Activated T-cell treated with anti-CD3 and anti-CD28 coated beads, Interleukin-2, amount 50 U/mL, for 72 hours (primary cell): ENCODE measurements at places on chromosomes 7 and 10.

DNA sequence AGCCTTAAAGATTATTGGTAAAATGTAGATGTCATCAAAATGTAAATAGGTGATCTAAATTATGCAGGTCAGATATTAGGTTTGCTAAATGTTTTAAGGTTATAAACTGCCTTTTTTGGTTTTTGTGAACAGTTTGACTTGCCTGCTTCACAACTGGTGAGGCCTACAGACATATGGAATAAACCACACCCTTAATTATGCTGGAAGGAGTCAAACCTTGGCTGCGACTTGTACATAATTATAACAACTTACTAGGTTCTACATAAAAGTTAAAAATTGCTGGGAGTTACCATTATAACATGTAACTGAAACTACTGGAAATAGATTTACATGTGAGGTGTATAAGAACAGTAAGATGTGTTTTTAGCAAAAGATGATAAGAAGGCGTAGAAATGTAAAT is 31.5 kb upstream of the OPTN start:
- no peak for DNase-seq

- peak; percentile 50 for DNase-seq
These were observed 10.7 kb upstream of the KMT2E start for GRCh38 chr7:105003275-105003674.

- no peak for DNase-seq
These were observed 44.0 kb downstream of the COL13A1 start for GRCh38 chr10:69845574-69846292.

GRCh38 chr7:91235211-91235832 is 28.9 kb upstream of the FZD1 start:
- no peak for DNase-seq

- no peak for DNase-seq
These were observed 177.5 kb downstream of the ANK3 start for GRCh38 chr10:60212195-60212594.

- DNase-seq, result no peak
These were observed 41.9 kb downstream of the AUTS2 start for GRCh38 chr7:69640216-69640615.

DNA sequence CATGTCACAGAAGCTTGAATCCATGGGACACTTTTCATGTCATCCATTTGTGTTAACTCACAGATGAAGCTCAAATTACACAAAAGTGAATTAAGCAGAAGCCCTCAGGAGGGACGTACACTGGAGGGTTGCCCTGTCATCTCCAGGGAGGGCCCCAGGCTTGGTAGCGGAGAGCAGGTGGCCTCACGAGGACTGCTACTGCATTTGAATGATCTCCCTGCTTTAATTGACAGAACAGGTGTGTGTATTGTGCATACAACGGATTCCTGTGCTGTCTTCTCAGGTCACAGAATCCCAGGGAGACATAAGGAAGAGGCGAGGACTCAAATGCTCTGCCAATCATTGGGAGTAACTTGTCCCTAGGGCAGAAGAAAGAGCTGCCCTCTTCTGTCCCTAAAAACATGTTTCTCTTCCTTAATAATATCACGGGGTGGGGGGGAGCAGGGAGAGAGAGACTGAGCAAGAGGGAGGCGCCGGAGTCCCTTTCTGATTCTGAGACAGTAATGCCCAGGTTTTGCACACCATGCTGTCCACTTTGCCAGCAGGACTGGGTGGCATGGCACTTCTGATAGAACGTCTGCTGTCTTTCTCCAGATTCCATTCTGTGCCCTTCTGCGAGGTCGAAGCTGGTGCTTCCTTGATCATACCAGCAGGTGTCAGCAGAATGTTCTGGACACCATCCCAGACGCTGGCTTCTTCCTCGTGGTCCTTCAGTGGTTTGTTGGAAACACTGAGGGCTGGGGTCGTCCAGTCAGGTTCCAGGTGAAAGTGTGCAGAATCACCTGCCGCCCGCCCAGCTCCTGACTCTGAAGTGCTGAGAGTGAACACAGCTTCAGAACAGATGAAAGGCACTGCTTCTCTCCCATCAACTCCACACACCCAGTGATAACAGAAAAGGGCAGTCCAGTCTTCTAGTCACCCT is 26.2 kb upstream of the RASGEF1A start:
- peak; percentile 47 for DNase-seq

DNA sequence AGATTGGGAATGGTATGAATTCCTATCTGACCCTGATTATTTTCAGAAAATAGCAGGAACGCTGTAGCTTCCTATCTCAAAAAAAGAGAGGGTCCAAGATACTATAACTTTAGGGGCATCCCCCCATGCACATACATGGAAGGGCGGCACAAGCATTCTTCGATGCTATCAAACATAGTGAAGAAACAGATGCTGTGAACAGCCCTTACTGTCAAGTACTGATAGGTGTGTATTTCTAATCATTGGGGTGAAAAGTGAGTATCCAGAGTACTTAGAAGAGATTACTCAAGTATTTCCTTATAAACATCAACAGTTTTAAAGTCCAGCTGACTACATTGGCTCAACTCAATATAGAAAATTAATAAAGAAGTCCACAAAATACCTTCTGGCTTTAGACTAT is 17.0 kb upstream of the NUP42 start:
- DNase-seq, result no peak

GRCh38 chr7:129832701-129833227 is 120.0 kb downstream of the UBE2H start:
- DNase-seq, result no peak

GRCh38 chr10:18332048-18332447 is 191.8 kb downstream of the CACNB2 start:
- no peak for DNase-seq

DNA sequence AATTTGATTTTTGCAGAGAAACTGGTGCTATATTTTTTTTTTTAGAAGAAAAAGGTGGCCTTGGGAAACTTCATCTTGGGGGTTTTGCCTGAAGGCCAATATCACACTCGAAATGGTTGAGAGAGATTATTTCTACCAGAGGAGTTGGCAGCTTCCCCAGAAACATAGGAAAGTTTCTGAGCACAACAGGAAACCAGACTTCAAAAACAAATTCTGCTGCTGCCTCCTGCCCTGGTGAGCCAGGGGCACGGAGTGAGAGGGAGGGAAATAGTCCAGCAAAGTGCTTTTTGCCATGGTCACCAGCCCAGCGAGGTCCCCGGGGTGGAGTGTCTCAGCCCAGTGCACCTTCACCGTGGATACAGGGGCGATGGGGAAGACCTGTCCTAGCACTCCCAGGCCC is 61.1 kb downstream of the FOXI2 start:
- no peak for DNase-seq

DNA sequence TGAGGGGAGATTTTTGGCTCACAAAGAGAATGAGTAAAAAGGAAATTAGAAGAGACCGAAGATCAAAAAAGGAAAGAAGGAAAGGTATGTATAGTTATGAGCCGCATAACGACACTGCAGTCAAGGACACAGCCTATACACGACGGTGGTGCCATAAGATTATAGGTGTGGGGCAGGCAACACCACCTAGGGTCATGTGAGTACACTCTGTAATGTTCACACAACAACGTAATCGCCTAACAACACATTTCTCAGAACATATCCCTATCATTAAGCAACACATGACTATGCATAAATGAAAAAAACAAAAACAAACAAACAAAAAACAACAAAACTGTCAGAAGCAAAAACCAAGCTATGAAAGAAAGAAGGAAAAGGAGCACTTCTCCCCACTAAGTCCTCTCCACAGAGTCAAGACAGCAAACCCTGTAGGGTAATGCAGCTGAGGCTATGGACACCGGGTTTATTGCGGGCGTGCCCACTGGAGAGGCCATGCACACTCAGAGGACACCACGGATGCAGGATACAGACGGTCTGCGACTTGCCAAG is 45.1 kb downstream of the PIP4K2A start:
- DNase-seq, result no peak

DNA sequence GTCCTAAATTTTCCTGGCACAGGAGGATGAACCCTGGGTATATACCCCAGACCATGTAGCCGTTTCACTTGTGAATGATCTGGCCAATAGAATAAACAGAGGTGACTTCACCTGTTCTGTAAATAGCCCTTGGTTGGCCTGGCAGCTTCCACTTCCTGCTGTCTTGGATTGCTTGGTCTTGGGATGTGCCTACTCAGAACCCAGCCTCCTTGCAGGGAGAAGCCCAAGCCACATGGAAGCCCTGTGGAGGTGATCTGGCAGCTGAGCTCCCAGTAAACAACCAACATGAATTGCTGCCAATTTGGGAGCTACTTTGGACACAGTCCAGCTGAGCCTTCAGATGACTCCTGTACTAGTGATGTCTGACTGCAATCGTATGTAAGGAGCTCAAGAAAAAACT is 4.8 kb upstream of the RAPGEF5 start:
- DNase-seq, result no peak

DNA sequence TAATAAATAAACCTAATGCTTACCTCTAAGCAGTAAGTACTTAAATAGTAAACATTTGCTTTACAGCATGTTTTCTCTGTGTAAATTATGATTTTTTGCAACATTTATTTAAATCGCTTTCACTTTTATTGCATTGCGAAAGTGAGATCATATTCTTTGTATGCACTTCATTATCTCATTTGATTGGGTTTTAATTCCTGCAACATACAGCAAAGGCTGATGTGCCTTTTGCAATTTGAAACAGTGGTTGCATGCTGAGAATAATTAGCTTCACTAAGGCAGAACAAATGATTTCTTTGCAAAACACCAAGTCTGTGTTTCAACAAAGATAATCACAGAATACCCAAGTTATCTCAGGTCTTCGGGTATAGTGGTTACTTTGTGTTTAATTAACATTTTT is 16.3 kb upstream of the THSD7A start:
- DNase-seq, result no peak

- no peak for DNase-seq
These were observed 207.5 kb downstream of the ARHGAP12 start for GRCh38 chr10:31721096-31721495.

GRCh38 chr7:141679014-141679413 is 23.0 kb downstream of the DENND11 start:
- DNase-seq, result no peak

DNA sequence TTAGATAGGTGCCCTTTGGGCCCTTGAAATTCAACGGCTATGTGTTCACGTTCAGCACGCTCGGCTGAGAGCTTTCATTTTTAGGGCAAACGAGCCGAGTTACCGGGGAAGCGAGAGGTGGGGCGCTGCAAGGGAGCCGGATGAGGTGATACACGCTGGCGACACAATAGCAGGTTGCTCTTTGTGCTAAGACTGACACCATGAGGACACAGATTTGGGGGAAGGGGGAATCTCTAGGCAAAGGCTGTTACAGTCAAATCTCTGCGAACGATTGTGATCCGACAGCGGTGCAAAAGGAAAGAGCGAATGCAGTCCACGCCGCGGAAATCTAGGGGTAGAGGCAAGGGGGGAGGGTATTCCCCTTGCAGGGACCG is 667 bp downstream of the KLLN start:
- DNase-seq, result peak; percentile 82

DNA sequence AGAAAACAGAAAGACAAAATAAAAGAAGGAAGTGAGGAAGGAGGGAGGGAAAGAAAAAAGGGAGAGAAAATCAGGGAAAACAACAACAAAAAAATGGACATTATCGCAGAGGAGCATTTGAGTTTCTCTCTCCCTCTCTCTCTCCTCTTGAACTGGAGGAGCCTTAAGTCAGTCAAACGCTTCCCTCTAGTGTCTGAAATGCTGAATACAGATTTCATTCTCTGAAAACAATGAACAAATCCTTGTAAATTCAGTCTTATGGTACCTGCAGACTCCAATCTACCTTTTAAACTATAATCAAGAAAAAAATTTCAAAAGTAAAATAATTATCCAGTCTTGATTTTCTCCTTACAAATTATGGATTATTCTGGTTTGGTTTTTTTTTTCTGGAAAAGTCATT is 89.2 kb upstream of the PFKP start:
- DNase-seq, result no peak

DNA sequence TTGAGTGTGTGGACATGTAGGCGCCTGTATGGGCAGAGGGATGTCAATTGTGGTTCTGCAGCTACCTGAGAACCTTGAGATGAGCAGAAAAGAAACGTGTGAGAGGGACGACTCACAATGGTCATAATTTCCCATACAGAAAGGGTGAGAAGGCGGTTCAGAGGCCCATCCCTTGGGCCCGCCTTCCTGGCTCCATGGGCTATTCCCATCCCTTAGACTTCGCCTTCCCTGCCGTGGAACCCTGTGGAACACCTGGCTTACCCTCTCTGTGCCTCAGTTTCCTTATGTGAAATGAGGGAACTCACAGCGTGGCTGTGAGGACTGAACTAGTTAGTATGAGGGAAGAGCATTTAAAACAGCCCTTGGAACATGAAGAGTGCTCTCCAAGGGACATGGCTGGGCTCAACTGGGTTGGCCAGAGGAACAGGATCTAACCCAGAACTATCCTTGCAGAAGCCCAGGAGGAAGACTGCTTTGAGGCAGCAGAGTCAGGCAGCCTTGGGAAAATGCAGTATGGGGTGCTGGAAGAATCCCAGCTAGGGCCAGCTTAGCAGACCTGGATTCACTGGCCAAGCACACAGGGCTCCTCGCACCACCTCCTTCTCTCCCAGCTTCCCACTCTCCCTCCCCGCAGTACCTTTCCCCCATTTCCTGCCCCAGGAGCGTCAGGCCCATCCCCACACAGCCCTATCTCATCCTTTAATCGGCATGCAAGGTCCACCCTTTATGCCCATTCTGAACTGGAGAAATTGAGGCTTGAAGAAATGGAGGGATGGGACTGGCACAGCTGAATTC is 11.1 kb upstream of the ZMIZ1 start:
- DNase-seq, result no peak

GRCh38 chr7:27684491-27684890 is 21.8 kb upstream of the HIBADH start:
- DNase-seq, result no peak

- DNase-seq, result no peak
These were observed 17.2 kb downstream of the INPP5F start for GRCh38 chr10:119742947-119743648.

GRCh38 chr10:126439942-126440341 is 51.7 kb upstream of the ADAM12 start:
- DNase-seq, result no peak

DNA sequence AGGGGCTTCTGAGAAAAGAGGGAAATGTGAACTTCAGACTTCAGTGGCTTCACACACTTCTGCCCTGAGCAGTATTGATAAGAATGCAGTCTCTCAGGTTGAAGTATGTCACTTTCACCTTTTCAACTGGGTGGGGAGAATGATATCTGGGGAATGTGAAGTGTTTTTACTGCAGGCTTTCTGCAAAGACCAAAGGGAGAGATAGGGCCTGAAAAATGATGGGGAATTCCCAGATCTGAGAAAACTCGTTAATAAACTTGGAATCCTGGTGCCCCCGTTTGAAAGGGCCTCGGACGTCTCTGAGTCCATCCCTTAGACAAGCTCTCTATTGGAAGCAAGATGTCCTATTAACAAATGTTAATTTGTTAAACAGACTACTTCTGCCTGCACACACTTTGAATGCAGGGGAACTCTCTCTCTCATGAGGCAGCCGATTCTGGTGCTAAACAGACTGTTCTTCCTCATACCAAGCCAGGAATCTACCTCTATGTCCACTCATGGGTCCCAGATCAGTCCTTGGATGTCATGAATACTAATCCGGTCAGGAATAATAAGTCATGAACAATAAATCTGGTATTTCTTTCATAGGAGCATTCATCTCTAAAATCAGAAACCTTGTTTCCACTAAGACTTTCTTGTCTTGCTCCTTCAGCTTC is 193.6 kb downstream of the JCAD start:
- no peak for DNase-seq

GRCh38 chr7:13856012-13856411 is 133.5 kb downstream of the ETV1 start:
- DNase-seq, result no peak

GRCh38 chr10:66321723-66322665 is 603.8 kb upstream of the LRRTM3 start:
- no peak for DNase-seq
